CD4-positive, alpha-beta T cell treated with Interleukin-12 subunit alpha and Interleukin-12 subunit beta, for 1 hour (primary cell): ENCODE measurements at places on chromosomes 5 and 9.

GRCh38 chr5:93787598-93787997 is 46.2 kb upstream of the POU5F2 start:
- DNase-seq: no peak

DNA sequence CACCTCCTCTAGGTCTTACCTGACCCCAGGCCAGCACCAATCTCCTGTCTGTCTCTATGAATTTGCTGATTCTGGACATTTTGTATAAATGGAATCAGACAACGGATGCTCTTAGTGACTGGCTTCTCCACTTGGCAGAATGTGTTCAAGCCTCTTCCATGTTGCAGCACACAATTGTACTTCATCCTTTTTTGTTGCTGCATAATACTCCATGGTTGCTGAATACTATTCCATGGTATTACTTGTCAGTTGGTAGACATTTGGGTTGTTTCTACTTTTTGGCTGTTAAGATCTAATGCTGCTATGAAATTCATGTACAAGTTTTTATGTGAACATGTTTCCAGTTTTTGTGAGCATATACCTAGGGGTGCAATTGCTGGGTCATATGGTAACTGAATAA is 34.3 kb upstream of the FCN1 start:
- DNase-seq: no peak

DNA sequence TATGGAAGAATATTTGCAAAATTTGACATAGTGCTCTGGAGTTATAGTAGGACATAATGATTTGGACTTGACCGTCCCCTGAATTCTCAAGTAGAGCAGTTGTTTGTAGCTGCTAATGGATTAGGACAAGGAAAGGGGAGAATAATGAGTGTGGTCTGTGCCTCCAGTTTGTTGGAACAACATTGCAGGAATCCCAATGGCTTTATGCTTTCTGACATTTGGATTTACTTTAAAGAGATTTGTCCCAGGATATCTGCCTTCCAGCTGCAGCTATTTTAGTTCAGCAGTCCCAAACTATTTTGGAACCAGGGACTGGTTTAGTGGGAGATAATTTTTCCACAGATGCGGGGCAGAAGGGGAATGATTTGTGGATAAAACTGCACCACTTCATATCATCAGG is 648.2 kb downstream of the SLCO4C1 start:
- DNase-seq: no peak

GRCh38 chr5:126647071-126647470 is 46.3 kb downstream of the PHAX start:
- no peak for DNase-seq

DNA sequence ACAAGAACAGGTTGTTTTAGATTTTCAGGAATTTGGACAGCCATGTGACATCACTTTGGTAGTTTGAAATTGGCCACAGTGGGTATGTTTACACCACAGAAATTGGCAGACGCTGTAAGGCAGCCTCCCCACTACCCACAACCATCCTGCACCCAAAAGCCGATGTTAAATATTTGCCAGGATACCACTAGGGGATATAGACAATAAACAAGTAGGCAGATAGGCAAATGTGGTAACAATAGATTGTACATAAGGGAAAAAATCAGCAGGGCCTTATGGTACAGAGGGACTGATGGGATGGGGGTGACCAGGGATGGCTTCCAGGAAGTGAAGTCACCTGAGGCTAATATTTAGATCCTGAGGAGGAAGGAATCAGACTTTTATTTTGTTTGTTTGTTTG is 31.1 kb upstream of the DUSP1 start:
- no peak for DNase-seq

DNA sequence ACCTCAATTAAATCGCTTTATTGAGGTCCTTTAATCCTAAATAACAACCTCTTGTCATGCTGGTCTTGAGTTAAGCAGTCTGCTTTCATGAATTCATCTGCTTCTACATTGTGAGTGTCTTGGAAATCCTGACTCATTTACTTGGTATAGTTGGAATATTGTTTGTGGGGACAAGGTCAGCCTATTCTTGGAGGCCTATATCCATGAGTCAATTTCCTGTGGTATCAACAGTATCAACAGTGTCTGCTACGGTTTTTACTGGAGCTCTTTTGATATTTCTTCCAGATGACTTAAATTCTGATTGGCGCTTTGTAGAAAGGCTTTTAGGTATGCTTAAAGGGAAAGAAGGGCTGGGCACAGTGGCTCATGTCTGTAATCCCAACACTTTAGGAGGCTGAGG is 71.2 kb upstream of the PARP8 start:
- DNase-seq: no peak

GRCh38 chr5:82839881-82840280 is 237.3 kb downstream of the TMEM167A start:
- no peak for DNase-seq

DNA sequence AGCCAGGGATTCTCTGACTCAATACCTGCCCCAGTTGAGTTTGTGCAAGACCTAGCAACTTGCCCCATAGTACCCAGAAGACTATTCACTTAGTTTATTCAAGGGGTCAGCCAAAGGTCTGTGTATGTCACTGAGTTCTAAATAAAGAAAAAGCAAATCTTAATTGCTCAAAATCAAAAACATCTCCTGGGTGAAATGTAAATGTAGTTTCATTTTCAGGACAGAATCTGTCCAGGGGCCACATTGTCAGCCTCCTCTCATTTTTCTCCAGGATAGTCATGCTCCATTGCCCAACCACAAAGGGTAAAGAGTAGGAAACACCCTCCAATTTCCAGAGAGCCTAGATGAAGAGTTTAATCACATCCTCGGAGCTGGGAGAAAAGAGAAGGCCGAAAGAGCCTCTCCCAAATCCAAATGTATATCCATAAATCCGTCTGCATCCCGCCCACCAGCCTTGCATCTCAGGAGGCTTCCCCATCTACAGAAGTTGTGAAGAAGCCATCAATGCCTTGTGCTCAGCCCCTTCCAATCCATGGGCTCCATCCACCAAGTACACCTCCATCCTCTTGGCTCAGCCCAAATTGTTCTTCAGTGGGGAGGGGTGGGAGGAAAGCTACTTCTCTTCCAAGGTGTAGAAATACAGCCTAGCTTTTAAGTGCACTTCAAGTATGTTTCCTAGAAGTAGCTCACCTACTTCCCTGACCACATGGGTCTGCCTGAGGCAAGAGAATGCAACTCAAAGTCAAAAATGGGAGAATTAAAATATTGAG is 26.9 kb downstream of the ADAM19 start:
- DNase-seq: no peak

DNA sequence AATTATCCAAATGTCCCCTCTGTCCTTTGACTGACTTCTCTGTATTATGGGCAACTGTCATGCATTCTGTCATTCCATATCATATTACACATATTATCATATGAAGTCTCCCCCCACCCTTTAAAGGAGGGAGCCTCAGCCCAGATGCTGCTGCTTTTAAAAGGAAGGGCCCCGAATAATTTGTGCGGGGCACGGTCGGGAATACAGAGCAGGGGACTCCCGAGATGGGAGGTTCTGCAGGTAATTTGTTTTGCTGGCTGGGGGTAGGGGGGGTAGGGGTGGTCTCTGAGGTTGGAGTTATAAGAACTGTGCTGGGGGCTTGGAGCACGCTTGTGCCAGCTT is 10.1 kb upstream of the LHX2 start:
- DNase-seq: no peak

- DNase-seq: no peak
Measured at GRCh38 chr5:148791334-148791667, 35.1 kb upstream of the ADRB2 start.

DNA sequence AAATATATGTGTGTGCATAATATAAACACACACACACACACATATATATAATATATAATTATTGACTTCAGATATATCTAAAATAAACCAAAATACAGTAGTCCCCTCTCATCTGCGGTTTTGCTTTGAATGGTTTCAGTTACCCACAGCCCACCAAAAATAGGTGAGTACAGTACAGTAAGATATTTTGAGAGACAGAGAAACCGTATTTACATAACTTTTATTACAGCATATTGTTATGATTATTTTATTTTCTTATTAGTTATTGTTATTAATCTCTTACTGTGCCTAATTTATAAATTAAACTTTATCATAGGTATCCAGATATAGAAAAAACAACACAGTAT is 564.2 kb downstream of the ACTL7B start:
- DNase-seq: no peak

DNA sequence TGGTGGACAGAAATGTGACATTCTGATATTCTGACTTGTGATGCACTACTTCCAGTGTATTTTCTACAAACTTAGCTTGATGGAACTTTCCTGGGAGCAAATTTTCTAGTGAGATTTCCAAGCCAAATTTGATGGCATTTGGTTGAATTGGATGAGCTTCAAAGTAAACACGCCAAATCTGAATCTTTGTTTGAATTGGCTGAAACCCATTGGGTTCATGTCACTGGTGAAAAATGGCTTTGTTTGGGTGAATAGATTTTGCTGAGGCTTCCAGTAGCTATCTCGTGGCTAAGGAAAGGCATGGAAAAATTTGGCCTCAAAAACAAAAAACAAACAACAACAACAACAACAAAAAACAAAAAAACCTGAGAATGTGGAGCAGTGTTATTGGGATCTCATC is 271.1 kb upstream of the RPS23 start:
- DNase-seq: no peak

GRCh38 chr9:94758880-94759279 is 32.4 kb downstream of the AOPEP start:
- DNase-seq: no peak

- DNase-seq: no peak
Measured at GRCh38 chr9:10071579-10071978, 541.2 kb downstream of the PTPRD start.

DNA sequence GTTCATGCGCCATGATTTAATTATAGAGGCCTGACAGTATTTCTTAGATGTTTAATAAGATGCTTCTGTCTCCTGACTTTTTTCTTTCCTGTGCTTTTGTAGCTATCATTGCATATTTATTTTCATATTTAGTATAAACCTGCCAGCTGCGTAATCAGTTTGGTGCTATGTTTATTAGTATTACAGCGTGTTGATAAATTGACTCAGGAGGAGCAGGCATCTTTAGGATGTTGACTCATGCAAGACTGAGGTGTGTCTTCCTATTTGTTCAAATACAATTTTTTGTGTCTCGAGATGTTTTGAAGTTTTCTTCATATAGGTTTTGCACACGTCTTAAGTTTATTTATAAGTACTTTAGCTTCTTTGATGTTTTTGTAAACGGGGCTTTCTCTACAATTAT is 35.9 kb upstream of the EXOC3 start:
- no peak for DNase-seq

- DNase-seq: no peak
Measured at GRCh38 chr9:20289423-20290010, 332.8 kb downstream of the MLLT3 start.

DNA sequence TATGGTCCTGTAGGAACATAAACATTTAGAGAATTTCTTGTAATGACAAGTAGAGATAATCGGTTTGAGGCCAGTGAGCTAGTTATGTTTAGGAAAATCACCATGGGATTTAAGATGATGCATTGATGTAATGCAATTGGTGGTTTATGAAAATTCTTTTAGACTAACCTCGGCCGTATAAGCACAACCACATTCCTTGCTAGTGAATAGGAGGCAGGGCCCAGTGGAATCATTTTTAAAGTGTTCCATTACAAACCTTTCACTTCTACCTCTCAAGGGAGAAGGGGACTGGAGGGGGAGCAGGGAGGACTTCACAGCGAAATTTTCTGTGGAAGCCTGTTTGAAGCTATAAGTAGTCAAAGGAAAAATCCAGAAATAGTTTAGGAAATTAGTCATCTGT is 71.8 kb upstream of the NFIL3 start:
- no peak for DNase-seq

- no peak for DNase-seq
Measured at GRCh38 chr5:97150401-97150800, 8.0 kb upstream of the LIX1 start.

GRCh38 chr5:36957953-36958537 is 81.5 kb downstream of the NIPBL start:
- DNase-seq: no peak

DNA sequence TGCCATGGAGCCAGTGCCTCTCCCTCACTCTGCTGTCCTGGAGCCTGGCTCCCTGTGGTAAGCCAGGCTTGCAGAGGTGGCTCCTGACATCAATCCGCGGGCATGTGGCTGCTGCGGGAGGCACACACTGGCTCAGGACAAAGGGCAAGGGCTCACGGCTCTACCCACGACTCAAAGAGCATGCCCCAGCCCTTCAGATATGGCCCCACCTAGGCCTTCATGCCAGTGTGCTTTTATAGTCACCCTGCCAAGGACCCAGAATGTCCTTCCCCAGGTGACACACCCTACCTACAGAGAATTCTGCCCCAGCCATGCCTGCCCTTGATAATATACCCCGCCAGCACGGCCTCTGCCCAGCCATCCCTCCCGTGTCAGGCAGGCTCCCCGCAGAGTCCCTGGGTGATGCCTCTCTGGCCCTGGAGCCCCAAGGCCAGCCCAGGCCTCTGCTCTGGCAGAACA is 1.6 kb downstream of the MGAT4B start:
- DNase-seq: no peak

DNA sequence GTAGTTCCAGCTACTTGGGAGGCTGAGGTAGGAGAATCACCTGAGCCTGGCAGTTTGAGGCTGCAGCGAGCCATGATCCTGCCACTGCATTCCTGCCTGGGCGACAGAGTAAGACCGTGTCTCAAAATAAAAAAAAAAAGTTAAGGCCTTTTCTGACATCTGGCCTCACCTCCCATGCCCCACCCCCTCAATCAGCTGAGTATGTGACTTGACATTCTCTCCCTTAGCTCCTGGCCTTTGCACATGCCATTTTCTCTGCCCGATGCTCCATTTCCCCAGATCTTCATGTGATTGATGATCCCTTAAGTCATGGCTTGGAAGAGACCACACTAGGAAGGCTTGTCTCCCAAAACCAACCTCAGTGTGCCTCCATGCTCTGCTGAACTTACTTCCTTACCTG is 17.7 kb upstream of the TCOF1 start:
- no peak for DNase-seq

DNA sequence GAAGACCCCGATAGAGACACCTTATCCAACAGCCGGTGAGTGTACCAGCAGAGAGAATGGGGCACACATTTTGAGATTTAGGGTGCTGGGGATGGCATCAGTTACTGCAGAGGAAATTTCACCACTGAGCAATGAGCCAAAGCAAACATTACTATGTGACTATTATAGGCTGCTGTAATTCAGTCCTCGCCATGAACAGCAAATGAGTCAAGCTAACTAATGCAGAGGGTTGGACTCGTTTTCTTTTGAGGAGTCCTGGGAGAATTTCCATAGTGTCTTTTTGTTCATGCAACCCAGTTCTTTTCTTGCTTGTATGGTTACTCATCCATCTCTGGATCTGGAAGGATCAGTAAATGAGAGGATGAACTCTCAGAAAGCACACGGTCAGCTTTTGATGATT is 323.8 kb downstream of the PSAT1 start:
- DNase-seq: no peak

DNA sequence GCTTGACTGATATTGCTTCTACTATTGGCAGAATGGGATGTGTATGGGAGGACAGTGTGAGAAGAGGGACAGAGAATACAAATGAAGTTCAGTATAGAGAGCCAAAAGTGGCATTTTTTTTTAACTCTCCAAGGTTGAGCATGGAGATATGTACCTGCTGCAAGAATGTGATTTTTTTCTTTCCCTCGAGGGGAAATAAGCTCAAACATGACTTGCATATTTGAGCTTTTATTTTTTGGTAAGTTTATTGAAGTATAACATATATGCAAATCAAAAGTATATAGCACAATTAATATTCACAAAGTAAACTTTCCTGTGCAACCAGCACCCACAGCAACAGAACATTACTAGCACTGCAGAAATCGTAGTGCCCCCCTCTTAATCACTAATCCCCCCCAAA is 285.7 kb upstream of the ADRA1B start:
- DNase-seq: no peak

GRCh38 chr5:31769530-31769929 is 130.6 kb downstream of the PDZD2 start:
- no peak for DNase-seq
